ENCODE measurements at places on chromosomes 16 and 17.

DNA sequence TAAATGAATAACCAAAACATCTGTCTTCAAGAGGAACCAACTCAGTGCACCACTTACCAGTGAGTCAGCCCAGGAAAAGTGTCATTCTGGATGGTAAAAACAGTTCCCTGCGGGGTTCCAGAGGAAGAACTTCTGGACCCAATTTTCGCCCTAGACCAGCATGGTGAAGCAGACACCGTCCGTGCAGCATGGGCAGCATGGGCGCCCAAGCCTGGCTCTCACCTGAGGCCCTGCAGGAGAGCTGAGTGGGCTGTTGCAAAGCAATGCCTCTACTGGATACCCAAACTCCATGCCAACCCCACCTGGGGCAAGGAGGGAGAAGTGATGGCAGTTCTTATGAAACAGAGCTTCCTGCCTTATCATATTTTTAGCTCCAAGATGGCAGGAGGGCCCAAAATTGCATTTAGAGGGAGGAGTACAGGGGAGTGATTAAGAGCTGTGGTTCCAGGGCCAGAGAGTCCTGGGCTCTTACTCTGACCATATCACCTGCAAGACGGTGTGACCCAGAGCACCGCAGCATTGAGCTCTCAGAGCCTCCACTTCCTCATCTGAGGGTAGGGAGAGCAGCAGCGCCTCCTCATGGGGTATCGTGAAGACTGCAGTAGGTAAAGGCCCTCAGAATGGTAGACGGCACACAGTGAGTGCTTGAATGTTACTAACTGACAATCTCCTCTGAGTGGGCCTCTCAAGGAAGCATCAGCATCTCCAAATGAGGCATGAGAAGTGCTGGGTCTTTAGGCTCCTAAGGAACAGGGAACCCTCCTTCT, 16.6 kb upstream of the INPP5K start:
- DNase-seq = peak; percentile 11

GRCh38 chr16:79009896-79010295, 590.6 kb downstream of the MAF start:
- no peak for DNase-seq

DNA sequence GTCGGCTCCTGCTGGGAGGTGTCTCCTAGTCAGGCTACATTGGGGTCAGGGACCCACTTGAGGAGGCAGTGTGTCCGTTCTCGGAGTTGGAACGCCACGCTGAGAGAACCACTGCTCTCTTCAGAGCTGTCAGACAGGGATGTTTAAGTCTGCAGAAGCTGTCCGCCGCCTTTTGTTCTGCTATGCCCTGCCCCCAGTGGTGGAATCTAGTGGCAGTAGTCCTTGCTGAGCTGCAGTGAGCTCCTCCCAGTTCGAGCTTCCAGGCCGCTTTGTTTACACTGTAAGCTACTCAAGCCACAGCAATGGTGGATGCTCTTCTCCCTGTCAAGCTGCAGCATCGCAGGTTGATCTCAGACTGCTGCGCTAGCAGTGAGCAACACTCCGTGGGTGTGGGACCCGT, 36.0 kb downstream of the ITFG1 start:
- no peak for DNase-seq

DNA sequence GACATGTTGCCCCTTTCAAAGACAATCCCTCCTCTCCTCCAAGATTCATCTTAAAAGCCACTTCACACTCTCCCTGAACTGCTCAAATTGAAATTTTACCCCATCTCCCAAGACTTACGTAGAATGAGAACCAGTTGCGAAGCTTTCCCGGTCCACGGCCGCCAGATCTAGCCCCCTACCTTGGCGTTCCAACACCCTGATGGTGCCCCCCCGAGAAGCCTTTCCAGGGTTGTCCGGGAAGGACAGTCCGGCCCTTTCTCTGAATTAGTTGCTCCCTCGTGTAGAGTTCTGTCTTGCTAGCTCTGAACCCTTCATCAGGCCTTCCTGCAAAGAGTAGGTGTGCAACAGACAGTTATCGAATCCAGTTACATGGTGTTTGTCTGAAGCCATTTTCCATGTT, 60.0 kb upstream of the DNAH17 start:
- no peak for DNase-seq

DNA sequence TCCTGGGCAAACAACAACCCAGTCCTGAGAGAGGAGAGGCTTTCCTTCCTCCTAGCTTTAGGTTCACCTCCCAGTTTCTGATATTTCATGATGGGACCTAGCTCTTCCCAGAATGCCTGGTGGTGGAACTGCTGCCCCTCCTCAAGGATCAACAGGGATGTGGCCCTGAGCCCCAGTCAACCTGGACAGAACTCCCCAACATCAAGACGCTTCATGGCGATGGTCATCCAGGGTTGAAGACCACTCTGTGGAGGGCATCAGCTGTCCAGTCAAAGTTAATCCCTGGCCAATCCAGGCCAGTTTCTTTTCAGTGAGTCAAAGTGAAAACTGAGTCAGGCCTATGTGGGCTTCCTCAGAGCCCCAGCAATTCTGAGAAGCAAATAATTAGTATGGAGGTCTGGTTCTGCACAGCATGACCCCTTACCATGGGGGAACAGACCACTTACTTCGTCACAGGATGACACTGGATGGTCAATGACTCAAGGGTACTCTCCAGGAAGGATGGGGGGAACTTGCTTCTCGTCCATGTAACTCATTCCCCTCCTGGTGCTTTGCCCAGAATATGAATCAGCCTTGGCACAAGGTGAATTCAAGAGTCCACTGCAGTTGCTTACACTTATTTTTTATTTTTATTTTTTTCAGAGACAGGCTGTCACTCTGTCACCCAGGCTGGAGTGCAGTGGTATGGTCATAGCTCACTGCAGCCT, 14.7 kb upstream of the XYLT2 start:
- DNase-seq = no peak

GRCh38 chr16:16112450-16113053, 110.7 kb downstream of the ABCC6 start:
- no peak for DNase-seq

DNA sequence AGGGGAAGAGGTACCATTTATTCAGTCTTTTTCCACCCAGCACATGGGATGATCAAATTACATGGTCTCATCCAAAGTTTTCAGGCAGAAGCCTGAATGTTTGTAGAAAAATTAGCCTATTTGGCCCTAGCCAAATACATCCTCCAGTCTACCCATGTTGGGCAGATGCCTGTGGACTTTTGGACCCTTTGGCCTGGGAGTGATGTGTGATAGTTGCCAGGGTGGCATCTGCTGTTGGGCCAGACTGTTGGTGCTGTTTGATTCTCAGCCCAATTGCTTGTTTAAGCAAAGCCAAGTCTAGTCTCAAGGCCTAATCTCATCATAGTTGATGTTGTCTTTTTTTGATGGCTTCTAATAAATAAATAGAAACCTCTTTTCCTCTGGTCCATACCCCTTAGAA, 419.0 kb downstream of the CDH13 start:
- DNase-seq = no peak

GRCh38 chr17:57138956-57139576, 54.0 kb downstream of the AKAP1 start:
- DNase-seq = no peak

DNA sequence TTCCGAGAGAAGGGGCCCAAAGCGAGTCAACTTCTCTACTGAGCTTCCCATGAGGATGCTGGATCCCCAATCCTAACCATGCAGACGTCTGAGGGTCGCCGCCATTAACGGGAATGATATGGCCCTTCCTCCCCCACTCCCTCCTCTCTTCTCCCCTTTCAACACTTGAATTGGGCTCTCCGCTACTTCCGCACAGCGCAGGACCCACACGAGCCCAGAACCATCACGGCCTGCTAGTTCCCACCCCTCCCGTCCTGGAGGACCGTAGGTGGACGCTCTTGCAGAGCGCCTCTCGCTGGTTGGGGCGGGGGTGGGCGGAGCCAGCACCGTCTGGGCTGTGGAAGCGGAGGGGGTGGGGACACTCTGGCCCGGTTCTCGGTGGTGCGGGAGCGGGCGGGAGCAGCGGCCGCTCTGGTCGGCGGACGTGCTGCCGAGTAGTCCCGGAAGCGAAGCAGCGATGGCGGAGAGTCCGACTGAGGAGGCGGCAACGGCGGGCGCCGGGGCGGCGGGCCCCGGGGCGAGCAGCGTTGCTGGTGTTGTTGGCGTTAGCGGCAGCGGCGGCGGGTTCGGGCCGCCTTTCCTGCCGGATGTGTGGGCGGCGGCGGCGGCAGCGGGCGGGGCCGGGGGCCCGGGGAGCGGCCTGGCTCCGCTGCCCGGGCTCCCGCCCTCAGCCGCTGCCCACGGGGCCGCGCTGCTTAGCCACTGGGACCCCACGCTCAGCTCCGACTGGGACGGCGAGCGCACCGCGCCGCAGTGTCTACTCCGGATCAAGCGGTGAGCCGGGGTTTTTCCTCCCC, at the start of gene UBE2Z:
Gene UBE2Z (plus strand): TSS at position 361 of the 797 bp plus-strand sequence. CDS start 97 bp downstream, at position 458.
- DNase-seq = peak; percentile 87

DNA sequence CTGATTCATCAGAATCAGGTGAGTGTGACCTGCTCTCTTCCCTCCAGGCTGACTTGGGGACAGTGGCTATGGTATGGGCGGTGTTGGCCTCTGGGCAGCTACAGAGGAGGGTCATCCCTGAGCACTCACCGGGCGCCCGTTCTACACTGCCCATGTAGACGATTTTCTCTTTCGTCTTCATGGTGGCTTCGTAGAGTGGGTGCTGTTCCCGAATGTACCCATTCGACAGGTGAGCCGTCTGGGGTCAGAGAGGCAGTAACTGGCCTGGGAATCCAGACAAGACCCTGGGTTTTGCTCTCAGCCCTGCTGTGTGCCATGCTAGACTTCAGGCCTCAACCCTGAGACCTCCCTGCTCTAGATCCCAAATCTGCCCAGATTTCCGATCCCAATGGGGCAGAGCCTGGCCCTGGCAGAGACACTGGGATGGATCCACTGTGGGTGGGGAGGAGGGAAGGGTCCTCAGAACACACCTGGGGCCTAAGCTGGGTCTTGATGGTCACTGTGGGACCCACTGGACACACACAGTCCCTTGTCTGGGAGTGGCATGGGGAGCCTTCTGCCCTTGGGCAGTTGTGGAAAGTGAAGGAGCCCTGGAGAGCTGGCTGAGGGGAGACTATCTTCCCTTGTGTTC, 13.2 kb downstream of the USP6 start:
- DNase-seq = no peak

DNA sequence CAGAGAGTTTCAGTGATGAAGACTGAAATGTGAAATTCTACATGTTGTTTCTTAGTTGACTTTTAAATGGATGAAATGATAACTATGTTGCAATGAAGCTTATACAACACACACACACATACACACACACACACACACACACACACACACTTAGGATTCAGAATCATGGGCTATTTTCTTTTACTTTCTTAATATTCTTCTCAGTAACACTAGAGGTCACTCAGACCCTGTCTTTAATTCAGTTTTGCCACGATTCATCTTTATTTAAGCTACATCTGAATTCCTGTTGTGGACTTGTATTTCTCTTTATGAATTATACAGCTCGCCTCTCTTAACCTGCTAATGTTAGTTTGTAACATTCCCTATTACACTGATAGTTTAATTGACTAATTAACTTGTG, 109.6 kb upstream of the GOT2 start:
- no peak for DNase-seq

DNA sequence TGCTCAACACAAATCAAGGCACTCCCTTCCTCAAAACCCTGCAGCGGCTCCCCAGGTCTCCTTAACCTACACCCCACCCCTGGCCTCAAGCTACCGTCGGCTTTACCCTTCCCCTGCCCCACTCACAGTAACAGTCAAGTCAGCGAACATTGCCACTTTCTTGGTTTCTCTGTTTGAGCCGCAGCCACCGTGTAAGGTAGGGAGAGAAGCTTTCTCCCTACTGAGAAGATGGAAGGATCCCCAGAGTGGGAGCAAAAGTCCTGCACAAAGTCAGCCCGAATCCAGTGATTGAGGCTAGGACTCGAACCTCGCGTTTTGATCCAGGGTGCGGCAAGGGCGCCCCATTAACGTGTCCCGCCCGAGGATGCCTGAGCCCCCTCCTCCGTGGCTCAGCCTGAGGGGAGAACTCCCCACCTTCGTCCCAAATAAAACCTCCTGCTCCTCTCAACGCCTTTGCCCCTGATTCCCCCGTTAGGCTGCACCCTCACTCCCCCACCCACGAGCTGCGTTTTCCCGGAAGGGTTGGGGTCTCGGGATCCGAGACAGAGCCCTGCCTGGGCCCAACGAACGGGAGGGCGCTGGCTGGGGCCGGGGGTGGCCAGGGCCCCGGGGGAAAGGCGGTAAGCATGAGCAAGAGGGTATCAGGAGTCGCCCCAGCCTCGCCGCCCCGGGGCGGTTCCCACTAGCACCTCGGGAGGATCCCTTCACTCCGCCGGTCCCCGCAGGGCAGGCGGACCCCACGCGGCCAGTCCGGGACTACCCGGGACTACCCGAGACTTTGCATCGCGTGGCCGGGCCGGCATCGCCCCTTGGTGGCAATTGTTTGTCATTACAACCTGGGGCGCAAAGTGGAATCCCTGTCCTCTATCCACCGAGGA, 9.9 kb upstream of the NAGS start:
- peak; percentile 43 for DNase-seq

DNA sequence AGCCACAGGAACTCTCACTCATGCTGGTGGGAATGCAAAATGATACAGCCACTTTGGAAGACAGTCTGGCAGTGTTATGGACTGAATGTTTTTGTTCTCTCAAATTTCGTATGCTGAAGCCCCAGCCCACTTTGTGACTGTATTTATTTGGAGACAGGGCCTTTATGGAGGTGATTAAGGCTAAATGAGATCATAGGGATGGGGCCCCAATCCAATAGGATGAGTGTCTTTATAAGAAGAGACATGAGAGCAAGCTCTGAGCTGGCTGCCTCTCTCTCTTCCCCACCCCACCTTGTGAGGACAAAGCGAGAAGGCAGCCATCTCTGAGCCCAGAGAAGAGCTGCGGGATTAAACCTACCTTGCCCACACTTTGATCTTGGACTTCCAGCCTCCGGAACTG, 21.9 kb upstream of the RAI1 start:
- no peak for DNase-seq

DNA sequence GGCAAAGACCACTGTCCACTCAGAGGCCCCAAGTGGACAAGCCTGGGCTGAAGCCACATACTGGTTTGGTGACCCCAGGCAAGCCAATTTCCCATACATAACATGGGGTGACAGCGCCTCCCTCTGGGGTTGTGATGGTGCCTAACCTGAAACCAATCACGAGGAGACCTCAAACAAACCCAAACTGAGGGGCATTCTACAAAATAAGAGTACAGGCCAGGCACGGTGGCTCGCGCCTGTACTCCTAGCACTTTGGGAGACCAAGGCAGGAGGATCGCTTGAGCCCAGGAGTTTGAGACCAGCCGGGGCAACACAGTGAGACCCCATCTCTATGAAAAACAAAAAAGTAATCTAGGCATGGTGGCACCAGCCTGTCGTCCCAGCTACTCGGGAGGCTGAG, 3.6 kb downstream of the P2RX5 start:
- DNase-seq = no peak

- DNase-seq = no peak
These were observed 549.1 kb downstream of the WWOX start for GRCh38 chr16:78648517-78648916.

DNA sequence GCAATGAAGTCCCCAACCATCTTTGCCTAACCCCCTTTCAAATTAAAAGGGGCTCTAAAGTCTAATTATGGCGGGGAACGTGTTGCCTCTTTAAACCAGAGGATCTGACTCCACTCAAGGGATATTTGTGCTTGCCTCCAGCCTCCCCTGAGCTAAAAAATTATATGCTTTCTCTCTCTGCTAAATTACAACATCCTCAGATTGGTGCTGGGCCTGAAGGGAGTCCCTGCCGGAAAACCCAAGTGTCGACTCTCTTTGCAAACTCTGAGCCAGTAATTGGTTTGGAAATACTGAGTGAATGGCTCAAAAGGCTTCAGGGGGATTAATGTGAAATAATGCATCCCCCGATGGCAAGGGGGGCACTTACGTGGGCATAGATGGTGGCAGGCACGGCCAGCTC, 208.5 kb upstream of the TNRC6C start:
- DNase-seq = no peak

GRCh38 chr16:20175358-20175757, 101.7 kb upstream of the GPR139 start:
- no peak for DNase-seq
